ENCODE measurements at places on chromosomes 6 and 20. TPM values are rescaled to one million over a fixed set of nuclear protein-coding genes. Genes with fewer than 3 reads are reported as not detected.

Gene BIRC7
- total RNA-seq = 2.9 TPM

GRCh38 chr20:21450572-21450971 lies 53.2 kb upstream of the NKX2-4 start:
- DNase-seq = peak; percentile 3

- DNase-seq = no peak
These were observed 92.5 kb downstream of the SCP2D1 start for GRCh38 chr20:18906046-18906445.

DNA sequence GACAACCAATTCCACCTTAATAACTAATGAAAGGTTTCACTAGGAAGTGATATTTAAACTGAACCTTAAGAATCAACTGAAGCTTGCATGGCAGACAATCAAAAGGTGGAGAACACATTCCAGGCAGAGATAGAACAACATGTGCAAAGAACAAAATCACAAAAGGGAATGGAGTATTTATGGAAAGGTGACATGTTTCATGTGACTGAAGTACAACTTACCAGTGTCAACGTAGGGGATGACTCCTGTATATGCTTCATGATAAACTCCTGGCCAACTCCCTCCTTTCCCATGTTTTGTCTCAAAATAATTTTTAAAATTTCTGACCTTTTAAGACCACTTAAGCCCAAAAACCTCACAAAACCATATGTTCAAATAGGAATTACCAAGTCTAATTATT lies 6.6 kb downstream of the PLN start:
- DNase-seq = no peak

DNA sequence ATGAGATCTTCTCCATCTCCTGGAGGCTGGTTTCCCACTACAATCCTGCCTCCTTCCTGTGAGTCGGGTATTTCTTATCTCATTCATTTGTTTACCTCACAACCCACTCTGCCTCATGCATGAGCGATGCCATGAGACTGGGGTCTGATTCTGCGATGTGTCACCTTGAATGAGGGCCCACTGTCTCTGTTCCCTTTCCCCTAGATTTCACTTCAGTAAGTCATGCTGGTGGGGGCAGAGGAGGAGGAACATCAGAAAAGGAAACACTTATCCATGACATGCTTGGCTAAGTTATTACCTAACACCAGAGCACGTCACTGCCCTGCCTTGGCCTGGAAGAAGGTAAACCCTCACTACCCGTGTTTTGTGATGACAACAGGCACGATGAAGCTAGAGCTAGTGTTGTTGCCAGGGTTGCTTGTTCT lies 337.4 kb upstream of the PRDM1 start:
- DNase-seq = peak; percentile 63

GRCh38 chr20:58233881-58234528 lies 5.6 kb upstream of the ANKRD60 start:
- no peak for DNase-seq

- no peak for DNase-seq
These were observed 199.1 kb upstream of the CNR1 start for GRCh38 chr6:88365230-88365629.

GRCh38 chr6:14660806-14661579 lies 543.4 kb downstream of the CD83 start:
- no peak for DNase-seq

- DNase-seq = no peak
These were observed 181.9 kb upstream of the ARG1 start for GRCh38 chr6:131391116-131391515.

GRCh38 chr6:124795643-124796463 lies 166.4 kb upstream of the RNF217 start:
- no peak for DNase-seq

Gene UBR2
- 22.2 TPM for total RNA-seq

- DNase-seq = no peak
These were observed 36.3 kb downstream of the CARMIL1 start for GRCh38 chr6:25315194-25316177.

DNA sequence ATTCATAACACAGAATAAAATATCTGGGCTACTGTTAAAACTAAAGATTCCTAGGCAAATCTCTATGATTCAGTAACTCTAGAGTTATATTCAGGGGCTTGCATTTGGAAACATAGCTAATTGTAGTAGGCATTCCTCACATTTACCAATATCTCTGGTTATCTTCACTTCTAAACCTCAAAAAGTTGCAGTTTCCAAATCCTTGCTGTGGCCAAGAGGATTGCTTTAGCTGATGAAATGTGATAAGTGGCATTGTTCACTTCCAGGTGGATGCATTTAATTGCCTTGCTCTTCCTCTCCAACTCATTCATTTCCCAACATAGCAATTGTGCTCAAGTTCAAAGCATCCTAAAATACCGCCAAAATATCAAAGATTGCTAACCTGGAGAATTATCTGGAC lies 246.6 kb downstream of the GRIK2 start:
- DNase-seq = peak; percentile 51

DNA sequence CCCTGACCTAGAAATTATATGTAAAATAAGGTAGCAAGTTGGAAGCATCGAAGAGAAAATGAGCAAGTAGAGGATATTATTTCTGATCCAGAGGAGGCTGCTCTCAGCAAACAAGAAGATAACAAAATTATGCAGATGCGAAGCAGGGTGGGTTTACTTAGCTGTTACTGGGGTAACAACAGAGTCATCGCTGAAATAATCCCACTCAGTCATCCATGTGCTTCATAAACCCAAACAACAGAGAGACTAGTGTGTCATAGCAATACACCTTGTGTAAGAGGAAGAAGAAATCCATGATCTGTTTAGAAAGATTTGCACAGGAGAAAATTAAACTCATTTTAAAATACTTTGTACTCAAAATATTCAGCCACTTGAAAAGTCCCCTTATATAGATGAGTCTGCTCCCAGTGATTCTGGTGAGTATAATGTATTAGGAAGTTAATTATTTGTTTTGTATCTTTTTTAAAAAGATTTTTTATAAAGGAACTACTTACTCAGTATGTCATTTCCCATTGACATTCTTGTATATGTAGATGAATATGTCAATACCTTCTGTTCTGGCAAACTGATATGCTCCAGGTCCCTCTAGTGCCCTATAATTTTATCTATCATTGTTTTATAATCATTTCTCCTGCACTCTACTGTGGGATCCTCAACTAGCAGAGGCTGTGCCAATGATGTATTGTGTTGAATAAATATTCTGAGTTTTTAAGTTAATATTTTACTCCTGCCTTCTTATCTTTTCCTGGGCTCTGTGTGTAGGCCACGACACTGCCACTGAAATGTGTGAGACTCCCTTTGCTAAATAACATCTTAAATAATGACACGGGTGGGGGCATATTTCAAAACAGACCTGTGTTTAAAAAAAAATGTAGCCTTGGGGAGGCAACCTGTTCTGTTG lies 8.6 kb upstream of the HIVEP2 start:
- DNase-seq = no peak

Gene SLC2A10
- total RNA-seq = 12.7 TPM

GRCh38 chr6:22657352-22657980 lies 88.1 kb downstream of the HDGFL1 start:
- DNase-seq = peak; percentile 31

Gene CD93
- total RNA-seq = 0.02 TPM

GRCh38 chr6:14692208-14692607 lies 553.7 kb upstream of the JARID2 start:
- DNase-seq = no peak

DNA sequence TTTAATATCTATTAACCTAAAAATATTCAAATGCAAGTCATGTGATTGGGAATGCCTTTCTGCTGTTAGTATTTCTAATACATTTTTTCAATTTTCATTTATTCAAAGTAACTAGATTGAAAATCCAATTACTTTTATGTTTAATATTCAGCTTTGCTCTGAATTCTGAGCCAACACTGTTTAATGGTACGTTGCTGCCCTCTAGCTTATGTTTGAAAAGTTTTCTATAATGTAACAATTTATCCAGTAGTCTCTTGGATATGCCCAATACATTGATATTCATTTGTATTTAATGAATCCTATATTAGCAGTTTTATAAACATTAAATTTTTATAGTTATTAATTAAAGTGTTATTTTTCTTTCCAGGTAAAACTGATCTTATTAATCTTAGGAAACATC lies 47.4 kb downstream of the LGSN start:
- DNase-seq = no peak

- no peak for DNase-seq
These were observed 3.2 kb downstream of the RBM38 start for GRCh38 chr20:57394121-57395082.

GRCh38 chr20:10728873-10729670 lies 55.3 kb upstream of the JAG1 start:
- DNase-seq = peak; percentile 74

Gene SYCP2
- total RNA-seq = 0.27 TPM

Gene ZC2HC1B
- not detected for total RNA-seq

DNA sequence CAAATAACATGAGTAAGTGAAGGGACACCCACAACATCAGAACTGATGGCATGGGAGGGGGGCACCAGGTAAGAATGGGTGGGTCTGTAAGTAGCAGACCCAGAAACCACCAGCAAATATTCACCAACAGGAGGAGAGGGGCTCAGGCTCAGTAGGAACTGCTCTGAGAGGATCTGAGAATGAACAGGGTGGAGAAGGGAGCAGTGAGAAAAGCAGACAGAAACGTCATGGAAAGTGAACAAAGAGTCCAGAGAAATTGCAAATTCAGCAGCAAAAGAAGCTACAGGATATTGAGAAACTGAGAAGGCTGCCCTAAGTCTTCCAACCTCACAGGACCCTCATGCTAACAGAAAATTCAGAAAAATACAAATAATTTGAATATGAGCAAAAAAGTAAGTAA lies 121.3 kb downstream of the KIF16B start:
- no peak for DNase-seq

- no peak for DNase-seq
These were observed 17.8 kb upstream of the COL19A1 start for GRCh38 chr6:69848552-69848951.

DNA sequence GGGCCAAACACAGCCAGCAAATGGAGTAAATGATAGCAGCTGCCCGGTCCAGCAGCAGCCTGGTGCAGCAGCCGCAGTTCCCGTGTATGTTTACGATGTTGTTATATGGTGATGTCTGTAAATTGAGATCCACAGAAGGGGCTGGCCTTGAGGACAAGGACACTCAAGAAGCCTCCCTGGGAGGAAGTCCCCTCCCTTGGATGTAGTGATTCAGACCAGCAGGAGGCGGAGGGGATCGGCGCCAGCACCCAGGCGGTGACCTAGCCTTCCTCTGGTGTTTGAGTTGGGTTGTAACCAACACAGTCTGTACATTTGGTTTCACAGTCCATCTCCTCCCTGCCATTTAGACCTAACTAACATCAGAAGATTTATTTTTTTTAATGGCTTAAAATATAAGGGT lies 187.8 kb downstream of the SYNDIG1 start:
- DNase-seq = peak; percentile 45

Gene ARMH2
- not detected for total RNA-seq

Measured in astrocyte (in vitro differentiated cells and primary cell).